ENCODE measurements at places on chromosomes 6 and 20.

GRCh38 chr6:41997456-41997855 lies 52.9 kb upstream of the TAF8 start:
- DNase-seq, result no peak

DNA sequence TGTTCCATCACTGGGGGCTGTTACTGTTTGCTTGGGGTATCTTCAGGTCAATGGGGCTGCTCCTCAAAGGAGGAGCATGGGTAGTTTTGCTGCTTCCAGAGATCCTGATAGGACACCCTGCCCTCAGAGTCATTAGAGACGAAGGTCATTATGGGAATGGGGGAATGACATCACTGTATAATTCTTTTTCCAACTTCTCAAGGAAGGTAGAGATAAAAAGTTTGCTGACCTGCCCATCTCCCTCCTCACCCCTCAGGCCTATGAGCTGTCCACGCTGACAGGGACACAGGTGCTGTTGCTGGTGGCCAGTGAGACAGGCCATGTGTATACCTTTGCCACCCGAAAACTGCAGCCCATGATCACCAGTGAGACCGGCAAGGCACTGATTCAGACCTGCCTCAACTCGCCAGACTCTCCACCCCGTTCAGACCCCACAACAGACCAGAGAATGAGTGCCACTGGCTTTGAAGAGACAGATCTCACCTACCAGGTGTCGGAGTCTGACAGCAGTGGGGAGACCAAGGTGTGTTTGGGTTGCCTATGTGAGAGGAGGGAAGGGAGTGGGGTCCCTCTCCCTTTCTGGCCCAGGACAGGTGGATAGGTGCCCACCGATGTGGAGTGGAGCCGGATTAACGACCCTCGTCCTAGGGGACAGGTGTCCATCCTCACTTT lies 2.7 kb downstream of the SRF start:
- no peak for DNase-seq

DNA sequence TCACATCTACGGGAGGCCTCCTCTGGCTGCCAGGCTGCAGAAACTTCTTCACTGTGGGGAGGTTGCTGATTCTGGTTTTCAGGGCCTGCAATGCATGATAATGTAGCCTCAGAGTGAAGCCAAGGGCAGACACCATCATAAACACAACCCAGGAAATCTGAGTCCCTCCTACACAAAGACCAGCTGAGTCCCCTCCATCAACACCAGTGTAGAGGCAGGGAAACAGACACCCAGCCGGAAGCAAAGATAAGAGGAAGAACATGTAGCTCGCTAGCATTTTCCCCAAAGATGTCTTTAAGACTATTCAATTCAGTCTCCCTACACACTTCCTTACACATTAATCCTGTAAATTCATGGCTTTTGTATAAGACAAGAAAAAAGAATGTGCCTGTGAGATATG lies 23.6 kb downstream of the GSTA2 start:
- no peak for DNase-seq

GRCh38 chr6:47595785-47596184 lies 102.6 kb upstream of the ADGRF4 start:
- DNase-seq, result no peak

DNA sequence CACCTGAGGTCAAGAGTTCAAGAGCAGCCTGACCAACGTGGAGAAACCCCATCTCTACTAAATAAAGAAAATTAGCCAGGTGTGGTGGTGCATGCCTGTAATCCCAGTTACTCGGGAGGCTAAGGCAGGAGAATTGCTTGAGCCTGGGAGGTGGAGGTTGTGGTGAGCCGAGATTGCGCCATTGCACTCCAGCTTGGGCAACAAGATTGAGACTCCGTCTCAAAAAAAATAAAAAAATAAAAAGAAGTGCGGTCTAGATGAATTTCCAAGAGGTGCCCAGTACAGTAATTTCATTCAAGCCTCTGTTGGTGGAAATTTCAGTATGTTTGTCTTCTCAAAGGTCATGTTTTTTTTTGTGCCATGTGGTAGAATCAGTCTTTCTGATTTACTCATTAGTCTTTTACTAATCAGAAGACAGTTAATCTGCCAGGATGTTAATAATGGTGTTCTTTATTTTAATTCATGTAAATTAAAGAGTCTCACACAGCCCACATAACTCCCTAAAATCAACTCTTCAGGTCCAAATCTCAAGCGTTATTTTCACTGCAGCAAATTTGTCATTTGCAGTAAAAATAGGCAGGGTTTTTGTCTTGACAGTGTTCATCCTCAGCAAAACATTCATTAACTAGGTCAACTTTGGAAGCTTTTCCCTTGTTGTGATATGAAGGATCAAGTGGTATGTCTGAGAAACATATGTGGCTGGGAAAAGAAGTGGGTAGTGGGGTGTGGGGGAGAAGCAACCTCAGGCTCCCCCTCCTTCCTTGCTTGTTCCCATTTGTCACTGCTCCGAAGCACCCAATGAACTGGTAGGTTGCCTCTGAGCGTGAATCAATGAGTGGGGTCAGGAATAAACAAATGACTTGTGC lies 13.3 kb downstream of the TP53INP2 start:
- no peak for DNase-seq

GRCh38 chr6:53758496-53758895 lies 36.3 kb upstream of the LRRC1 start:
- DNase-seq, result no peak

DNA sequence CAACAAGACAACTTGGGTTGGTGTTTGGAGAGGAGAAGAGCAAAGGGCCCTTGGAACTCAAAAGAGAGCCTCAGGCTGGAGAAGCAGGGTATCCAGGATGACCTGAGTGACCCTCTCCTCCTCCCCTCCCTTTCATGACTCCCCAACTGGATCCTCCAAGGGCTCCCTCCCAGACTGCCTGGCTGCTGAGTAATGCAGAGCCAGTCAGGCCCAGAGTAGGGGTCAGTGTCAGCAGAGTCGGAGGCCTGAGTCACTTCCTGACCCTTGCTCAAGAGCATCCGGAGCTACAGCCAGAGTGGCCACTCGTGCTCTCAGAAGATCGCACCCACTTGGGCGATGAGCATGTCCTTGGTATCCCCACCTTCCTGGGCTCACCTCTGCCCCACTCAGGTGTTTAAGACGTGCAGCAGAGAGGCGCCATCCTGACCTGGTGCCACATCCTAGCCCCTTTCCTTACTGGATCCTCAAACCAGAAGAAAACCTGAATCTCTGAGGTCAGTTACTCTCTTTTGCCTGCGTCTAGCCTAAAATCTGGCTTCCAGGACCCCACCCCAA lies 2.8 kb upstream of the MAPK13 start:
- DNase-seq, result no peak

GRCh38 chr20:43202100-43202499 lies 12.4 kb upstream of the PTPRT start:
- DNase-seq, result no peak

DNA sequence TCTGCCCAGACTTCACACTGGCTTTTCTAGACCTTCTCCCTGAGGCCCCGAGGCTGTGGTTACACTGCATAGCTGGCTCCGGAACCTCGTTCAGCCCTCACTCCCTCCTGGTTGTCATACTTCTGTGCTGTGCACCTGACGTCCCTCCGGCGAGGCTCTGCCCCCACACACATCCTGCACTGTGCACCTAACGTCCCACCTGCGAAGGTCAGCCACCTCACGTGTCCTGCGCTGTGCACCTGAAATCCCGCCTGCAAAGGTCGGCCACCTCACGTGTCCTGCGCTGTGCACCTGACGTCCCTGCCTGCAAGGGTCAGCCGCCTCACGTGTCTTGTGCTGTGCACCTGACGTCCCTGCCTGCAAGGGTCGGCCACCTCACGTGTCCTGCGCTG lies 111.0 kb upstream of the FRMD1 start:
- no peak for DNase-seq

DNA sequence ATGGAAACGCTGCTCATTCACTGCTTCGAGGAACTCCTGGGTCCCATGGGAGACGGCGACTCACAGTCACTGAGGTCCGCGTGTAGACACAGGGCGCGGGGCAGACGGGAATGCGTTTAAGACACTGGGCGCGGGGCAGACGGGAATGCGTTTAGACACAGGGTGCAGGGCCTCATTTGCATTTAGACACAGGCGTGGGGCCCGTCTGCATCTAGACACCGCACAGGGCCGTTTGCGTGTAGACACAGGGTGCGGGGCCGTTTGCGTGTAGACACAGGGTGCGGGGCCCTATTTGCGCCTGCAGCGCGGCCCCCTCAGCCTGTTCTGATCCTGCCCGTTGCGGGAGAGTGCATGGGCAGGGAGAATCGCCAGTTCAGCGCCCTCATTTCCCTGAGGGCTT lies 10.4 kb downstream of the DACT2 start:
- no peak for DNase-seq

- DNase-seq, result no peak
These were observed 48.1 kb upstream of the MDGA1 start for GRCh38 chr6:37745748-37746147.

DNA sequence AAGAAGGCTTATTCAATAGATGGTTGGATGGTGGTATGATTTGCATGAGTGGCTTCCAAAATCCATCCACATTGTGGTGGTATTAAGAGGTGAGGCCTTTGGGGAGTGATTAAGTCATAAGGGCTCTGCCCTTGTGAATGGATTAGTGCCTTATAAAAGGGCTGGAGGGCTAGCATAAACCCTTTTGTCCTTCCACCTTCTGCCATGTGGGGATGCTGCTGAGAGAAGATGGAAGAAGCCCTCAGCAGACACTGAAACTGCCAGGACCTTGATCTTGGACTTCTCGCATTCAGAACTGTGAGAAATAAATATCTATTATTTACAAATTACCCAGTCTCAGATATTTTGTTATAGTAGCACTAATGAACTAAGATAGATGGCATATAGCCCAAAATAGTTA lies 27.8 kb upstream of the SRPK1 start:
- DNase-seq, result no peak

- no peak for DNase-seq
These were observed 39.7 kb upstream of the ASIP start for GRCh38 chr20:34201531-34201930.

- DNase-seq, result no peak
These were observed 7.7 kb downstream of the TXNDC5 start for GRCh38 chr6:7902867-7903266.

DNA sequence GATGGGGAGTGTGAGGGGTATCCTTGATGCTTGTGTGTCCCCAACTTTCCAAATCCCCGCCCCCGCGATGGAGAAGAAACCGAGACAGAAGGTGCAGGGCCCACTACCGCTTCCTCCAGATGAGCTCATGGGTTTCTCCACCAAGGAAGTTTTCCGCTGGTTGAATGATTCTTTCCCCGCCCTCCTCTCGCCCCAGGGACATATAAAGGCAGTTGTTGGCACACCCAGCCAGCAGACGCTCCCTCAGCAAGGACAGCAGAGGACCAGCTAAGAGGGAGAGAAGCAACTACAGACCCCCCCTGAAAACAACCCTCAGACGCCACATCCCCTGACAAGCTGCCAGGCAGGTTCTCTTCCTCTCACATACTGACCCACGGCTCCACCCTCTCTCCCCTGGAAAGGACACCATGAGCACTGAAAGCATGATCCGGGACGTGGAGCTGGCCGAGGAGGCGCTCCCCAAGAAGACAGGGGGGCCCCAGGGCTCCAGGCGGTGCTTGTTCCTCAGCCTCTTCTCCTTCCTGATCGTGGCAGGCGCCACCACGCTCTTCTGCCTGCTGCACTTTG lies at the start of gene TNF:
TSS of gene TNF (plus strand) at position 231 of the 567 bp plus-strand sequence. CDS start at position 408, 177 bp downstream.
- DNase-seq, result no peak

DNA sequence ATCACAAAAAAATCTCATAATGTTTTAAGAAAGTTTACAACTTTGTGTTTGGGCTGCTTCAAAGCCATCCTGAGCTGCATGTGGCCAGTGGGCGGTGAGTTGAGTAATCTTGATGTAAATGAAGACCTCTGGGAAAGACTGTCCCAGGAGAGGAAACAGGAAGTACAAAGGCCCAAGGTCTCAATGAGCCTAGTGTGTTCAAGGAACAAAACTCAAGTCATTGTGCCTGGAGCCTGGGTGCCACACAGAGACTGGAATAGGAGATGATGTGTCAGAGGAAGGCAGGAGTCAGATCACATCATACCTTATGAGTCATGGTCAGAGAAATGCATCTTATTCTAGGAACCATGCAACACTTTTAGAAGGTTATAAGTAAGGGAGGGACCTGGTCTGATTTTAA lies 51.5 kb downstream of the COL19A1 start:
- no peak for DNase-seq

GRCh38 chr6:150539568-150539967 lies 60.1 kb upstream of the PLEKHG1 start:
- DNase-seq, result no peak

DNA sequence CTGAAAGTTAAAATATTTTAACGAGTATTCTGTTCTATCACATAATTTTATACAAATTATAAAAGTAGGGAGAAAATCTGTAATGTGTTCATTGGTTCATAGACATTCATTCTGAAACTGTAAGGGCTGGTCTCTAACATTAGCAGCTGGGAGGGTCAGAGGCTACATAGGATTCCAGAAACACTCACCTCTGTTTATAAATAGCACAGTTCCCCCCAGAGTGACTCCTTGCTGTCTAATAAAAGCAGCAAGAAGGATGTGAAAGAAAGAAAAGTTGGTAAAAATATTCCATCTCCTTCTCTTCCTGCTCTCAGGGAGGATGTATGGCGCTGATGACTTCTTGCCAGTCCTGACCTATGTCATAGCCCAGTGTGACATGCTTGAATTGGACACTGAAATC lies 25.3 kb upstream of the NAA20 start:
- no peak for DNase-seq

DNA sequence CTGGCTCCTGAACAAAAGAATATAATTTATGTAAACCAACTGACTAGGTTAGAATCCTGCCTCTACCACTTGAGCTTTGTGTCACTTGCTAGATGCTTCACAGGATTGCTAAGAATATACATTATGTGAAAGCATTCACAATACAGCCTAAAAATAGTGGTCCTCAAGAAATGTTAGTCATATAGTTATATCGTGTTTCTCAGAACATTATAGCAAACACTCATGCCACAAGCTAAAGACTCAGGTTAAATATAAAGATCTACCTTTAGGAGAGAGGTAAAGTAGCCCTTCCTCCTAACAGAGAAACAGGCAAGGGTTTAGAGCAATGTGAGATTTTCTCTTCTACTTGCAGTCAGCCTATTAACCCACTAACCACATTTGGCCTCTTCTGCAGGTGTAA lies 17.8 kb upstream of the ALDH8A1 start:
- no peak for DNase-seq

Measured in NCI-H2107 (cell line).